ENCODE measurements at places on chromosomes 4 and X.

- no peak for DNase-seq
Measured at GRCh38 chr4:36133658-36134057, 110.7 kb downstream of the ARAP2 start.

DNA sequence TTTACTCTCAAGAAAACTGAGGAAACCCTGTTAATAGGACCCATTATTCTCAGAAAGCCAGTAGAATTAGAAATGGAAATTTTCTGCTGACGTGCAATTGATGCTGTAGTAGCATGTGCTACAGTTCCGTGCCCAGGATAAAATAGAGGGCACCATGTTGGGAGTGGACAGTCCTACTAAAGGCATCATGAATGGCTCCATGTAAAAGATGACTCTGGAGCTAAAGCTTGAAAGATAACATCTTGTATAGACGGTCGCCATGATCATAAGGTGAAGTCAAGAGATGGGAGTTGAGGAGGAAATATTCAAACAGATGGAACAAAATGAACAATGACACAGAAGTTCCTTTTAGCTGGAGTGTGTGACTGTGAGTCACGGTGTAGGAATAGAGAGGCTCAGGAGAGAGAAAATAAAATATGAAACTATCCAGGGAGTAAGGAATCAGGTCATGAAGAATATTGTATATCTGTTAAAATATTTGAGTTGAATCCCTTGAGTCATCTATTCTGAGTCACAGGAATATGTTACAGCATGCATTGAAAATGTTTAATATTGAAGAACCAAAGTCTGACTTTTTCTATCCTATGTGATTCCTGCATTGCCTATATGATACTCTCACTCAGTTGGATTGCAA, 31.8 kb downstream of the ANXA10 start:
- no peak for DNase-seq

- DNase-seq = no peak
Measured at GRCh38 chr4:123952530-123953274, 556.1 kb downstream of the SPRY1 start.

DNA sequence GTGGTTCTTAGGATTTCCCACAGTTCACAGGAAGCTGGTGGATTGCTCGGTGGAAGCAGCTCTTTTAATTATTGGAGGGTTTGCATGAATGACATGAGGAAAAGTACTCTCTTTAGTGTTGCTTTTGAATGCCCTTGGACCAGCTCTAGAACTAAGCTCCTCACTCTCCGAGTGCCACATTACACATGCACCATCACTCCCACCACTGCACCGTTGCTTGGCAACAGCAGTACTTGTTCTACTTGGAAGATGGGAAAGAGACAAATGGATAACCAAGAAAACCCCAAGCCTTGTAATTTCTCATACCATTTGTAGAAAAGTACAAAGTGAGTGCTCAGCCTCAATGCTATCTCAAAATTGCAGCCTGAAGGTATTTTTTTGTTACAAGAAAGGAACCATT, 620.2 kb upstream of the BOD1L1 start:
- DNase-seq = no peak

GRCh38 chr4:123438031-123438430, 41.4 kb downstream of the SPRY1 start:
- no peak for DNase-seq

GRCh38 chrX:131704136-131704695, 160.3 kb downstream of the OR13H1 start:
- peak; percentile 65 for DNase-seq

- DNase-seq = no peak
Measured at GRCh38 chrX:137287191-137287590, 253.4 kb upstream of the GPR101 start.
